ENCODE measurements at places on chromosomes 2 and 18. TPM values are rescaled to one million over a fixed set of nuclear protein-coding genes. Genes with fewer than 3 reads are reported as not detected.

Gene REG1B
- total RNA-seq, result not detected

Gene NPAS2
- total RNA-seq, result 5.4 TPM

Gene MARCHF7
- 24.2 TPM for total RNA-seq

Gene SCN9A
- 14.0 TPM for total RNA-seq

Gene GPR35
- 0.09 TPM for total RNA-seq

Gene CRACDL
- not detected for total RNA-seq

Gene TNFRSF11A
- total RNA-seq, result 0.08 TPM

Gene UCN
- 1.1 TPM for total RNA-seq

Gene VIT
- 2.0 TPM for total RNA-seq

Gene ANKRD62
- total RNA-seq, result not detected

Gene GPC1
- total RNA-seq, result 69.6 TPM

Gene ALK
- 0.27 TPM for total RNA-seq

Gene KRTCAP3
- not detected for total RNA-seq

Gene APCDD1
- total RNA-seq, result 0.09 TPM

Gene TRIB2
- 112 TPM for total RNA-seq

Gene AKAIN1
- total RNA-seq, result not detected

Gene RAB12
- 67.4 TPM for total RNA-seq

Gene EGR4
- not detected for total RNA-seq

Gene CHRND
- not detected for total RNA-seq

Gene SLC1A4
- total RNA-seq, result 9.5 TPM

Gene KCNK3
- total RNA-seq, result not detected

Gene SIGLEC15
- total RNA-seq, result 8.4 TPM

Gene UPP2
- not detected for total RNA-seq

Gene CCDC141
- total RNA-seq, result 2.7 TPM

Gene CCDC178
- 0.72 TPM for total RNA-seq

Gene VWA3B
- total RNA-seq, result not detected

Gene LIMS4
- total RNA-seq, result 4.7 TPM

Gene CNNM3
- total RNA-seq, result 2.2 TPM
